ENCODE measurements at places on chromosomes 2 and 18. TPM values are rescaled to one million over a fixed set of nuclear protein-coding genes. Genes with fewer than 3 reads are reported as not detected.

Gene PSD4
- total RNA-seq, result 0.60 TPM

Gene RETREG2
- 59.0 TPM for total RNA-seq

Gene STRADB
- total RNA-seq, result 29.3 TPM

Gene IAH1
- total RNA-seq, result 54.9 TPM

Gene HAAO
- total RNA-seq, result 2.4 TPM

Gene AMER3
- not detected for total RNA-seq

Gene TNFRSF11A
- total RNA-seq, result 0.37 TPM

Gene C2orf66
- total RNA-seq, result 0.28 TPM

Gene FHOD3
- 0.34 TPM for total RNA-seq

Gene ACMSD
- total RNA-seq, result not detected

Gene ALLC
- not detected for total RNA-seq

Gene TMEM18
- 29.0 TPM for total RNA-seq

Gene SP9
- total RNA-seq, result 0.15 TPM

Gene GCG
- not detected for total RNA-seq

Gene DPP4
- total RNA-seq, result 1.4 TPM

Gene GALNT3
- total RNA-seq, result 4.6 TPM

Gene SIX3
- total RNA-seq, result 0.59 TPM

Gene CD207
- 1.1 TPM for total RNA-seq

Gene FSHR
- total RNA-seq, result not detected

Gene GREB1
- total RNA-seq, result 1.3 TPM

Gene GTF2A1L
- total RNA-seq, result 0.26 TPM

Gene POTEI
- not detected for total RNA-seq

Gene OR6B2
- total RNA-seq, result not detected

Gene BOLL
- total RNA-seq, result not detected

Gene MC2R
- total RNA-seq, result not detected

Gene OSBPL6
- 19.3 TPM for total RNA-seq

Gene RABL2A
- total RNA-seq, result 17.8 TPM

Gene CFC1
- not detected for total RNA-seq

Gene UGT1A10
- total RNA-seq, result not detected

Gene ST8SIA5
- 24.8 TPM for total RNA-seq

Gene PAX8
- 3.2 TPM for total RNA-seq

Gene RIT2
- total RNA-seq, result not detected

Gene TTC39C
- 20.7 TPM for total RNA-seq

Gene EMILIN2
- 23.4 TPM for total RNA-seq

Gene KCNJ3
- total RNA-seq, result not detected

Gene IL36G
- not detected for total RNA-seq

Gene CABLES1
- 7.1 TPM for total RNA-seq

Gene TRIM43
- total RNA-seq, result not detected

Data from A673 (cell line).